Stimulated activated CD8-positive, alpha-beta memory T cell treated with anti-CD3 and anti-CD28 coated beads, Interleukin-4, amount 100 ng/mL, for 4 hours (primary cell): ENCODE measurements at places on chromosomes 4 and X.

DNA sequence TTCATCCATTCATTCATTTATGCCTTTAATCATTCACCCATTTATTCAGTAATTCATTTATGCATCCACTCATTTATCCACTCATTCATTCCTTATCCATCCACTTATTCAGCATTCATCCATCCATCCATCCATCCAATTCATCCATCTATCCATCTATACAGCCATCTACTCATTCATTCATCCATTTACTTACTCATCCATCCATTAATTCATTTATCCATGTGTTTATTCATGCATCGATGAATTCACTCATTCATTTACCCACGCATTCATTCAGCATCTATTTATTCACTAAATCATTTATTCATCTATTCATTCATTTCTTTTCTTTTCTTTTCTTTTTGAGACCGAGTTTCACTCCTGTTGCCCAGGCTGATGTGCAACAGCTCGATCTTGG, 10.4 kb downstream of the P2RY8 start:
- DNase-seq = no peak

DNA sequence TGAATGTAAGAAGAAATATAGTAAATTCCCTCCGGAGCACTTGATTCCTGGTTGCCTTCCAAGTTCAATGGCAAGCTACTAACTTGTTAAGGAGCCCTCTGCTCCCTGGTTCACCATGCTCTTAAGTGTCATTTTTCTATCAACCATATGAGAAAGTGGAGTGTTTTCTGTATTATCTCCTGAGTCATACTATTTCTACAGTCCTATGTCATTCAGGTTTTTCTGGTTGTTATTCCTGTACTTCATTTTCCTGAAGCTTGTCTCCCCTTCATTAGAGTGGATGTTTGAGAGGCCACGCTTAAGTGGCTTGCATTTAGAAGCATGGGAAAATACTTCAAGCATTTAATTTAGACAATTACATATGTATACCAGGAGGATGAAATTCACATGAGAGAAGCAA, 14.7 kb upstream of the EPGN start:
- no peak for DNase-seq

DNA sequence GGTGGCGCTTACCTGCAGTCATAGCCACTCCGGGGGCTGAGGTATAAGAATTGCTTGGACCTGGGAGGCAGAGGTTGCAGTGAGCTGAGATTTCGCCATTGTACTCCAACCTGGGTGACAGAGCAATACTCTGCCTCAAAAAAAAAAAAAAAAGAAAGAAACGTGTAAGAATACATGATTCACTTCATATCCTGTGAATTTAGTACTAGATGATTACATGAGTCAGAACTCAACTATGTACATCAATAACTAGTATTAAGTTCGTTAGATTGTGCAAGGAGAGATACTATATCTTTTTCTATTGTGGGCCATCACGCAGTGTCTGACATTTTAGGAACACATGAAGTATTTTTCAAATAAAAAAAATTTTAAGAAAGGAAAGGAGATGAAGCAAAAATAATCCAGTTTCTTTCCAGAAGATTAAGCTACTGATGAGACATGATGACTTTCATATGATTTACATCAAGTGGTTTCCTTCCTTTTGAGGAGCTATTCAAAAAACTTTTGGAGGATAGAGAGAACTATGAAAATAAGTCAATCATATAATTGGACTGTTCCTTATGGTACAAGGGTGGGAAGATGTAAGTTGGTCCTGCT, 64.7 kb upstream of the EXOC1L start:
- DNase-seq = no peak

- DNase-seq = no peak
Observed at GRCh38 chr4:184695178-184695896, 38.6 kb downstream of the CENPU start.

GRCh38 chr4:155543126-155543765, 123.4 kb upstream of the GUCY1A1 start:
- no peak for DNase-seq

DNA sequence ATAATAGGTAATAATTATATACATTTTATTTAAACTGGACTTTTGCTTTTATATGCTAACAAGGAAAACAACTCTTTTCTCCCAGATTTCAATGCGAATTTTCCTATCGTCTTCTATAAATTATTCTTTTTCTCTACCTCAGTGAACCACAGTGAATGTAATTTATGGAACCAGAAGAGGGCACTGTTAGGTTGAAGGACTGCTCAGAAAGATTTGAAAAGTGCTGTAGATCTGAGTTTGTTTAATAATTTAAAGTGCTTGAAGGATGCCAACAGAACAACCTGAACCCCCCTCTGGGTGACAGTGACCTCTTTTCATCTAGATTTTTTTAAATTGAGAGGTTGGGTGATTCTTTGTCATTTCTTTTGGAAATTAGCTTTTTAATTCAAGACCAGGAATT, 54.9 kb downstream of the PHOX2B start:
- DNase-seq = no peak

DNA sequence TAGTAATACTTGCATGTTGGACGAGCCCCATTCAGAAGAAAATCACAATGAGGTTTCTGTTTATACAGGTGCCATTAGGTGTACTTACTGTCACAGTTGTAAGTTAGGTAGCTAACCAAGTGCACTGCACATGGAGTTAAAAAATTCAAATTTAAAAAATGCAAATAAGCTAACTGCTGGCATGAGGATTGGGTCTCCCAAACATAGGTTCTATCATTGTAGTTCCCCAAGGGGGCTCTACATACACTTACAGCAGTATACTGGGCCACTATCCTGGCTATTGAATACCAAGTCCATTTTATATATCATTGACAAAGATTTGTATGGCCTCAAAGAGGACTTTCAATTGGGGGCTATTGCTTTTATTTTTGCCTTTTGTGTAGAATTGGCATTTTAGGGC, 153.4 kb downstream of the FMR1NB start:
- DNase-seq = no peak

DNA sequence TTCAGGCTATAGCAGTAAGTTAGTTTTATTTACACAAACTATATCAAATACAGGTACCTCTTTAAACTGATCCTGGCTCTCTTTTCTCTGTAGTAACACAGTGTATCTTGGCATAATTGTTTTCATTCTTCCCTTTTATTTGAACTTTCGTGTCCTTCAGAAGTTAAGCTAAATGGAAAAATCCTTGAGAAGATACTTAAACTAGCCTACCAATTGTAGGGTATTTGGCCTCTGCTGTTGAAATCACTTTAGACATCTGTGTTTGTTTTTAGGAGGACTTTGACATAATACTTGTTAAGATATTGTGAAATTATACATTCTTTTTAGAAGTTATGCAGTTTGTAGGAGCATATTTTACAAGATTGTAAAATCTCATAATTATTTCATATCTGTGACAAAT, 90.3 kb upstream of the GK2 start:
- DNase-seq = no peak

DNA sequence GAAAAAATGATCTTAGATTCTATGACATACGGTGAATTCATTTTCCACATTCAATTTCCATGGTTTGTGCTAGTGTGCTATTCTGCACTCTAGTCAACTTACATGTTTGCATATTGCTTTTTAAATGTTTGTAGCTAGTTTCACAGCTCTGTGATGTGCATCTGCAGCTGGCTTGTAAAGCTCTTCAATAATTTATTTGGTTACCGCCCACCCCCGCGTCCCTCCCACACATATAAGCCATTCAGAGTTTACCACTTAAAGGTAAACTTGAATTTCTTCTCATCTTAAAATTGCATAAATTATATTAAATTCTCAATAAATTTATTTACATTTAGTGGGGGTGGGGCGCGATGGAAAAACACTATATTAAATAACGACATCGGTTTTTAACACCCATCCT, 291 bp upstream of the NBDY start:
- peak; percentile 9 for DNase-seq

DNA sequence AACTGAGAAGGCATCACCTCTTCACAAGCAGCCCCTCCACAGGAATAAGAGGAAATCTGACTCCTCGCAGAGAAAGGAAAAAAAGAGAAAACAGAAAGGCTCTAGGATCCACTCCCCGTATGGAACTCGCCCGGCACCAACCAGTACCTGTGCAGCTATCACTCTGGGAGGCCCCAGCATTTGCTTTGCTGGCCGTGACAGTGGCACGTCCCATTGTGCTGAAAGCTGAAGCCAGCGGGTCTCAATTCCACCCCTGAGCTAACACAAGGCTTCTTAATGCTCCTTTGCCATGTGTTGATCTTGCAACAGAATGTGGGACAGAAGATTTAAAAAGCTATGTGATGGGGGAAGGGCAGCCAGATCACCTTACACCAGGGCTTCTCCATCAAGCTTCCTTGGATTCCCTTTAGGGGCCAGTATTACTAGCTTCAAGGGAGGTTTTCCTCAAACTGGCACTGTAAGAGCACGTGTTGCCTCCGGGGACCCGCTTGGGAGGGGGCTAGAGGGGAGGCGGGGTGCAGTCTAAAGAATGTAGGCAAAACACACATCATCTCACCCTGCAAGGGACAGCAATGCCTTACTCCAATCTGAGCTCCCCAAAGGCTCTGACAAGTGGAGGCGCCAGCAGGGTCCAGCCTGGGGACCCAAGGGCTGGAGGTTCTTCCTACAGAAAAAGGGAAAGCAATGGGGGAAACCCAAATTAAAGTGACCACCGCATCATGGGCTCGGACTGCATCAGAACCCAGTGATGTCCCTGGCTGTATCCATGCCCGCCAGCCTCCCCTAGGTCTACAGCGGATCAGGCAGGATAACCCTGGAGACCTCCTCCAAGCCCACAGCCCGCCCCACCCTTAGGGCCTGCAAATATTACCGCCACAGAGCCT, 1.2 kb downstream of the USP46 start:
- no peak for DNase-seq

- DNase-seq = no peak
Observed at GRCh38 chrX:135652602-135653001, 60.8 kb upstream of the CT45A1 start.

DNA sequence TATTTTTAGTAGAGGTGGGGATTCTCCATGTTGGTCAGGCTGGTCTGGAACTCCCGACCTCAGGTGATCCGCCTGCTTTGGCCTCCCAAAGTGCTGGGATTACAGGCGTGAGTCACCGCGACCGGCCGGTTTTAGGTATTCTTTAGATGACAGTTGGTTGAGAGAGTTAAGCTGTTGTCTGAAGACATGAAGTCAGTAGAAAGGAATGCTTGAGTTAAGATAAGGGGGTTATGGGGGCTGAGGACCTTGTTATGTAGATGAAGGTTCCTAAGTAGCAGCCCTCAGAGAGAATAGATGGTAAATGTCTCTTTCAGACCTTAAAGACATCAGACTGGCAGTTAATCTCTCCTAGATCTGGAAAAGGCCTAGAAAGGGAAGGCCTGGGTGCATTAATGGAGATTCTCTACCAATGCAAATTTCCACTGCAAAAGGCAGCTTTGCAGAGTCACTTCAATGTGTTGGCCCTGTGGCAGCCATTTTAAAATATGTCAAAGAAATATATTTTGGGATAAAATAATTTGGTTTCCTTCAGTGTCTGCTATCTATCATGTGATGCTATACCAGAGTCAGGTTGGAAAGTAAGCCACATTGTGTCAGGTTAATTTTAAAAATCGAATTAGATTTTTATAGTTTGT, 6.4 kb upstream of the ZNF674 start:
- DNase-seq = no peak

DNA sequence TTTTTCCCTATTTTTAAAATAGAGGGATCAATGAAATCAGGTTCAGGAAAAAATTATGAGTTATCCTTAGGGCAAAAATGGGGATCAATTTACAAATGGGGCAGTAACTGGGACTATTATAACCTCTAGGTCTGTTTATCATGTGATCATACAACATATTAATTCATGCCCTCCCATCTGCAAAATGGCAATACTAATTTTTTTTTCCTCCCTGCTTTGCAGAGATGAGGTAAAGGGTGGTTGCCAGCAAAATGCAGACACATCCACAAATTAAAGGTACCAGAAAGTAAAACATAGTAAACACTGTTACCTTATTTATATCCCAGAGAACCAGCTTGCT, 467 bp downstream of the HSD17B11 start:
- DNase-seq = no peak

- no peak for DNase-seq
Observed at GRCh38 chrX:150361070-150361776, 1.9 kb upstream of the MAMLD1 start.

DNA sequence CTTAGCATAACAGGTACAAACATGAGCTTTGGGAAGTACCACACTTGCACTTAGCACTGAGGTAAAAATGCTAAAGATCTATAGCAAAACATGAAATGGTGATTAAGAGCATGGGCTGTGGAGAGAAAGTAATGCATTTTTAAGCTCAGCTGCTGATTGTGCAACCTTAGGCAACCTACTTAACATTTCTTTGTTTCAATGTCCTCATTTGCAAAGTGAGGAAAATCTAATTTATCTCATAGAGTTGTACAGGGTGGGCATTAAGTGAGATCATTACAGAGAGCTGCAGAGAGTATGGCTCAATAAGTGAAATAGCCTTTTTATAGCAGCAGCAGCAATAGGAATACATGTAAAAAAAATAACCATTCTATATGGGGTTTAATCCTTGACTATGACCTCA, 87.0 kb downstream of the PAK3 start:
- DNase-seq = no peak

GRCh38 chr4:127575888-127576287, 56.9 kb upstream of the INTU start:
- DNase-seq = no peak

GRCh38 chrX:139581068-139581467, 50.5 kb downstream of the F9 start:
- no peak for DNase-seq

DNA sequence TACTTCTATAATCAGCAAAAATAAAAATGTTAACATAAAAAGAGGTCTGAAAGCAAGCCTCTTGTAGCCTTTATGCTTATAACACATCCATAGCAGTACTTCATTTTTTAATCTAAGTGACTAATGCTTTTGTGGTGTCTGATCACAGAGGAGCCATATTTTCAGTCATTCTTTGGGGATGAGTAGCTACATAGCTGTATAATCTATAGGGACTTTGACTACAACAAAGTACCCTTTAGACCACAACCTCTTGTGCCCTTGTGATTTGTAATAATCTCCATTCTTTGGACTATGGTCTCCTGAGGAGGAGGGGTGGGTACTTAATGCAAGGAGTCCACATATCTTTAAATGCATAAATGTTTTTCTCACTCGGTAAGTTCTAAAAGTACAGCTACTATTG, 9.6 kb downstream of the DRP2 start:
- DNase-seq = no peak
